ENCODE measurements at places on chromosomes 12 and 14. TPM values are rescaled to one million over a fixed set of nuclear protein-coding genes. Genes with fewer than 3 reads are reported as not detected.
A peak's percentile ranks its signal among the peaks of the same experiment; 100 is the strongest.

The LUM gene
- total RNA-seq: 2,635 TPM

The GALNT9 gene
- 2.4 TPM for total RNA-seq

The SMCO2 gene
- not detected for total RNA-seq

The CLEC4A gene
- total RNA-seq: 2.1 TPM

The PSEN1 gene
- 47.8 TPM for total RNA-seq

The WNT1 gene
- not detected for total RNA-seq

The GNB3 gene
- total RNA-seq: 2.5 TPM

DNA sequence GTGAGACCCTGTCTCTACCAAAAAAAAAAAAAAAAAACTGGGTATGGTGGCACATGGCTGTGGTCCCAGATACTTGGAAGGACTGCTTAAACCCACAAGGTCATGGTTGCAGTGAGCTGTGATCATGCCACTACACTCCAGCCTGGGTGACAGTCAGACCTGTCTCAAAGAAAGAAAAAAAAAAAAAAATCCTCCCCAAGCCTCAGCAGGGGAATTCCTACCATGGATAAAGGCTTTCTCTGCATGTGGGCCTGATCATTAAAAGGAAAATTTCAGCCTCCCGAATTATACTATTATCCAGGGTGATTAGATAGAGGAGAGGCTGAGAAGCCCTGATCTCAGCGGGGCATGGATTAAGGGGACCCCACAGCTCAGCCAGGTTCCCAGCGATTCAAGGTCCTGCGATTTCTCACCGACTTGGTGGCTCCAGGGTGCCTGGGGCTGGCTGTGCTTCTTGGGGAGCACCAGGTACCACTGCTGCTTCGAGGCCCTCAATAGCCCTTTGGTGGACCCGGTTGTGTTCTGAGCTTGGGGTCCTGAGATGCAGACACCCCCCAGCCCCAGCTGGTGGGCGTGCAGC is 5.6 kb downstream of the SH2B3 start:
- no peak for DNase-seq

DNA sequence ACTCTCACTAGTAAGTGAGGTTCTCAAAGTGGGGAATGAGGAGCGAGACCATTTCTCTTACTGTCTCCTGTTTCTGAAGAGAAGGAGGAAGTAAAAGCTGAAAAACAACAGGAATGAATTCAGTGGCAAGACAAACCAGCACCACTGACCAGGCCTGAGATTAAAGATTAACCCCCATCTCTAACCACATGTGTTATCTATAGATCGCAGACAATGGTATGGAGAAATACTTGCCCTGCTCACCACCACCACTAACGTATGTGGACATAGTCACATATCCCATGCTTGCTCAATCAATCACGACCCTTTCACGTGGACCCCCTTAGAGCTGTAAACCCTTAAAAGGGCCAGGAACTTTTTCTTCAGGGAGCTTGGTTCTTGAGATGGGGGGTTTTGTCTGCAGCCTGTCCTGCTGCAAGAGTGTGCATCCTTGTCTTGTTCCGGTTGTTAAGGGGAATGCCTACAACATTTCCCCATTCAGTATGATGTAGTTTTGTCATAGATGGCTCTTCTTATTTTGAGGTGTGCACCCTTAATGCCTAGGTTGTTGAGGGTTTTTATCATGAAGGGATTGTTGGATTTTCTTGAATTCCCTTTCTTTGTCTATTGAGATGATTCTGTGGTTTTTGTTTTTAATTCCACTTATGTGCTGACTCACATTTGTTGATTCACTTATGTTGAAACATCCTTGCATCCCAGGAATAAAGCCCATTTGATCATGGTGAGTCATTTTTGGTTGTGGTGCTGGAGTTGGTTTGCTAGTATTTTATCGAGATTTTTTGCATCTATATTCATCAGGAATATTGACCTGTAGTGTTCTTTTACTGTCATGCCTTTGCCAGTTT is 698.8 kb upstream of the LMO3 start:
- no peak for DNase-seq

DNA sequence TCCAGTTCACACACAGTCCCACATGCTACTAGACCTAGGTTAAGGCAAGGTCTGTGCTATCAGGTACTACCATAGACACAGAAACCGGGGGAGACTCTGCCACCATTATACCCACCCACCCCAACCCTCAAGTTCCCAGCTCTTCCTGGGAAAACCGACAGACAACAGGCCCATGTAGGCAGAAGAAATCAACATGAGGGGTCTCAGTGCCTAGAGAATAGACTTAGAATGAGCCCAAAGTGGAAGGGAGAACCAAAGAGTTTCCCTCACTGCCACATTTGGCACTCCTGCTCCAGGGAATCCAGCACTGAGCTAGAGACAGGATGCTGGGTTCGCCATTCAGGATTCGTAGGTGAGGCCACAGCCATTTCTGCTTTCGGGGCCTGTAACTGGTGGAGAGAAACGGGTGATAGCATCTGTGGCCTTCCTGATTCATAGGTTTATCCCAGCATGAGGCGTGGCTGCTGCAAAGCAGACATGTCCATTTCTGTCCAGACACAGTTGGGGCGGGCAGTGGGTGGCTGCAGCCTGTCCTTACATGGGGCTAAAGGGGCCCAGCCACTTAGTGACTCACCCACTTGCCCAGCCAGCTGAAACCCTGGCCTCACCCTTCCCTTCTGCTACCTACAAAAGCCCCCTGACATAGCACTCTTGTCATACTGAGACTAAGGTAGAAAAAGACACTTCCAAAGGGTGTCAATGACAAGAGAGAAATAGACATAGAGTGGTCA is 69.4 kb downstream of the IRF2BPL start:
- no peak for DNase-seq

- DNase-seq: peak; percentile 63
Measured at GRCh38 chr14:102540315-102541028, 30.9 kb upstream of the ANKRD9 start.

- no peak for DNase-seq
Measured at GRCh38 chr14:101558739-101559240, 2.5 kb upstream of the DIO3 start.

DNA sequence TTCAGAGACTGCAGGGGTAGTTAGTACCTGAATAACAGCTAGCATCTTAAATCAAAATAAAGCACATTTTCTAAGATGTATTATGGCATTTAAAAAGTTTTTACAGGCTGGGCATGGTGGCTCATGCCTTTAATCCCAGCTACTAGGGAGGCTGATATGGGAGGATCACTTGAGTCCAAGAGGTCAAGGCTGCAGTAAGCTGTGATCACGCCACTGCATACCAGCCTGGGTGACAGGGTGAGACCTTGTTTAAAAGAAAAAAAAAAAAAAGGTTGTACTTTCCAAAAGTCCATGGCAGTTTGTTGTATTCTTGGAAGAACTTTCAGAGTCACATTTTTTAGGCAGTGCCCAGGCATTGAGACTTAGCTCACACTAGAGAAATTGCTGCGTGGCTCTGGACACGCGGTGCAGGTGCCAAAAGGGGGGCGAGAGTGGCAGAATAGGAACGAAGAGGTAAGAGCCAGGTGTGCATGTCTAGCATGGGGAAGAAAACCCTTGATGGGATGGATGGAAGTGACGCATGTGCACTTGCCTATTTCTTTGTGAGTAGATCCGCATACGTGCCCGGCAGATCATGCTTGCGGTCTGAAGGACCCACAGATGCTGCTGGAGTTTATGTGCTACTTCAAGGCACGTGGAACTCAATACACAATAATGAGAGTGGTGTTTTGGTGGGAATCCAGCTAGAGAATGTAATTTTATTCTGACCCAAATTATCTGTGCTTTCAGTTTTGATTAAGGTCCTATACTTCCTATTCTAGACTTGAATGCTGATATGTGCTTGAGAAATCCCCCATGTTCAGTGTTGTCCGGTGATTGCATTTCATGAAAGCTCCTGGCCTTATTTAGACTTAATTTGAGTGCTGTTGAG is 11.9 kb downstream of the ANKRD13A start:
- DNase-seq: no peak

GRCh38 chr14:99413911-99414310 is 66.7 kb downstream of the SETD3 start:
- no peak for DNase-seq

DNA sequence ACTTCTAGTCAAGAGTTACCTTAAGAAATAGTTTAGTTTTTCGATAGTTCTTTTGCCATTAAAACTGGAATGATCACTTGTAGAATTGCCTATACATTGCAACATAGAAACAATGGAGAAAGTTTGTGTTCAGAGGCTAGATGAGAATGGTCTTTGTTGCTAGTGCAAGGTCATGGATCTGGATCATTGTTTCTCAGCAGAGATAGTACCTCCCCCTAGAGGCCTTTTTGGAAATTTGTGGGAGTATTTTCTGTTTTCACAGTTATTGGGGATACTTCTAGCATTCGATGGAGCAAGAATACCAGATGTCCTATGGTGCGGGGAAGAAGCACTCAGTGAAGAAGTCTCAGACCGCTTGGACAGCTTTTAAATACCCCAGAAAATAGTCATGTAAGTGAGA is 138.8 kb upstream of the HMGA2 start:
- DNase-seq: no peak

GRCh38 chr14:69137843-69138535 is 14.9 kb downstream of the DCAF5 start:
- DNase-seq: no peak

DNA sequence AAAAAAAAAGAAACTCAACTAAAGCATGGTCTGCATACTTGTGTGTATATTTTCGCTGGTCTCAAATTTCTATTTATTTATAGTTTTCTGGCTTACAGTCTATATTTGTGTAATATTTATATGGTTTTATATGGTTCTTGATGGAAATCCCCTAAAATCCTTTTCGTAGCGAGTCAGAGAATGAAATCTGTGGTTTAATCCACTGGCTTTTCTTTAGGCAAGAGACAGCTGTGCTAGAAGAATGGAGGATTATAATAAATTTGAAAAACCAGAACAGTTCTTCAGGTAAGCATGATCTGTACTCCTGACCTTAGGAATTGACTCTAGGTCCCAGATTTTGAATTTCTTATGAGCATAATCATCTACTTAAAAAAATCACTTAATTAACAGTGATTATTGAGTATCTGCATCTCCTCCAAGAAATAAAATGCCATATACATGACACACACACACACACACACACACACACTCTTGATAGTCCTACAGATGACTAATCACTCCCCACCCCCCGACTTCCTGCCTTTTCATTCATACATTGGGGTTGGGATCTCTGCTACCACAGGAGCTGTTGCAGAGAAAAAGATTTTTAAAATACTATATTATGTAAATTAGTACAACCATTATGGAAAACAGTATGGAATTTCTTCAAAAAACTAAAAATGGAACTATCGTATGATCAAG is 113.4 kb downstream of the CRADD start:
- no peak for DNase-seq

DNA sequence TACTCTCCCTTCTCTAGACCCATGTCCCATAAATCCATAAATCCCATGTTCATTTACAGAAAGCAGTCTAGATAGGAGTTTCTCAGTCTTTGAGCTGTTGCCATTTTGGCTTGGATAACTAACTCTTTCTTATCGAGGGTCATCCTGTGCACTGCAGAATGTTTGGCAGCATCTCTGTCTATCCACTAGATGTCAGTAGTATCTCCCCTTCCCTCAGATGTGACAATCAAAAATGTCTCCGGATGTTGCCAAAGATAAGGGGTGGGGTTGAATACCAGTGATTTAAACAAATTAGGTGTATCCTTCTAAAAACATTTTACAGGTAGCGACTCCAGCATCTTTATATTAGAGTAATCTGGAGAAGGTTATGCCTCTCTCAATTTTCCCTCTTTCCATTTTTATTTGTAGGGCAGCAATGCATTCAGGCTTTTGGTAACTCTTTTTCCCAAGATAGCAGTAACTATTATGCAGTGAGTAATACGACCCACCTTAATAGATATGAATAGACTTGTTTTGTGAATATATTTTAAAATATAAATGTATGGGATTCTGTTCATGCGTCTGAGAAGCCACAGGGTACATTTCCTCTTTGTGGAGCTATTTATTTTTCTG is 100.7 kb downstream of the LRRK2 start:
- DNase-seq: no peak

GRCh38 chr14:71444030-71444822 is 488.0 kb upstream of the RGS6 start:
- no peak for DNase-seq

DNA sequence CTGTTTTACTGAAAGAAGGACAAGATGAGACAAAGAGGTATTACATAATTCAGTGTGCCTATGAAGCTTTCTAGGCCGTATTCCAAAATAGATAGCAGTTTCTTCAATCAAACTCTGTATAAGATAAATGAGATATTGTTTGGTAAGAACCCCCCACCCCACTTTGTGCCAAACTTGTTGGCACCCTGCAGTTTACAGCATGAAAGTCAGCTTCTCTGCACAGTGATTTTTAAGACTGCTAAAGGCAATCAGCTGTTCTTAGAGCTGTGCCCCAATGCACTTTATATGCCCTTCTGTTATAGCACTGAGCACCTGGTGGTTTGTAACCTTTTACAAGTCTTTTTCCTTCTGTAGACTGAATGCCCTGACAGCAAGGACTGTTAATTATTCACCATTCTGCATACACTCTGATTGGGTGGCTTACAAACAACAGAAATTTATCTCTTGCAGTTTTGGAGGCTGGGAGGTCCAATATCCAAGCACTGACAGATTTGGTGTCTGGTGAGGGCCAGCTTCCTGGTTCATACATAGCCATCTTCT is 76.7 kb downstream of the ANO4 start:
- no peak for DNase-seq

GRCh38 chr14:59849411-59850130 is 21.0 kb downstream of the RTN1 start:
- DNase-seq: no peak

DNA sequence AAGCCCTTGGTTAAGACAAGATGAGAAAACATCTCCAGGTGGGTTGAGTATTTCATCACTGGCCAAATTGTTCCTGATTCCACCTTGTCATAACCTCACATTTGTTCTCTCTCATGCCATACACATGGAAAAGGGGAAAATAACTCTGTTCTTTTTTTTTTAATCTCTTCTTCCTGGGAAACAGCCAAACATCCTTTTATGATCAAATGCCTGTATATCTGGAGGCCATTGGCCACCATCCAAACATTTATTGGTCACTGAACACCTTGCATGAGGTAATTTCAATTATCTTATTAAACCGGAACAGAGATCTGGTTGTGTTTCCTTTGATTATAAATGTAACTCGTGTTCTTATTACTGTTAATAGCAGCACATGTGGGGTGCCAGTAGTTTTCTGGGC is 469.6 kb downstream of the NPAS3 start:
- no peak for DNase-seq

Measured in urinary bladder (tissue), 4 donors.